ENCODE measurements at places on chromosomes 1 and 21. TPM values are rescaled to one million over a fixed set of nuclear protein-coding genes. Genes with fewer than 3 reads are reported as not detected.
A peak's percentile ranks its signal among the peaks of the same experiment; 100 is the strongest.

DNA sequence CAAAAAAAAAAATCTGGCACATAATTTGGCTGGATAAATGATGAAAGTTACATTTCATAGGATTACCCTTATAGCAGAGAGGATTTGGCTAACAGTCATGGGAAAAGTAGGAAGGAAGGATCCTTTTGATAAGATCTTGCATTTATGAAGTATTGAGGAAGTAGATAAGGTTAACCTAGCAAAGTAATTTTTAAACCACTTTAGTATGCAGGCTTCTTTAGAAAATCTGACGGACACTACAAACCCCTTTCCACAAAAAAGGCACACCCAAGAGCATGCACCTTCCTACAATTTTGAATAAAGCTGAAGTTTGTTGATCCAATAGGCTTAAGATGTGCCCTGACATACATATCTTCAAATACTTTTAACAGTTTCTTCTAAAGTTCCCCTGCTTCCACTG, 275.2 kb downstream of the GRIK1 start:
- H3K4me3 ChIP-seq, result no peak overlapping the region
- no peaks in the 10 kb centered on the region for H3K4me1 ChIP-seq
- no peak for DNase-seq
- H3K27ac ChIP-seq, result no peak overlapping the region

- H3K36me3 ChIP-seq, result no peaks in the 10 kb centered on the region
- H3K27me3 ChIP-seq, result no peaks in the 10 kb centered on the region
- no peak overlapping the region for H3K4me3 ChIP-seq
- H3K4me1 ChIP-seq, result peaks cover 4% of the 10 kb centered on the region
Measured at GRCh38 chr1:108504447-108504846, 54.3 kb downstream of the NBPF6 start.

- H3K36me3 ChIP-seq, result peaks cover 15% of the 10 kb centered on the region
- no peaks in the 10 kb centered on the region for H3K27me3 ChIP-seq
- peak; percentile 79 for DNase-seq
Measured at GRCh38 chr1:31583995-31584868, 7.9 kb downstream of the TINAGL1 start.

GRCh38 chr21:36709030-36709867, 10.3 kb downstream of the SIM2 start:
- peaks cover 61% of the 10 kb centered on the region for H3K4me1 ChIP-seq
- peak; percentile 85 for DNase-seq
- no peaks in the 10 kb centered on the region for H3K36me3 ChIP-seq
- peaks cover 3% of the 10 kb centered on the region for H3K27me3 ChIP-seq
- no peak overlapping the region for H3K4me3 ChIP-seq

- no peaks in the 10 kb centered on the region for H3K4me1 ChIP-seq
- no peak for DNase-seq
- no peak overlapping the region for H3K4me3 ChIP-seq
- no peak overlapping the region for H3K27ac ChIP-seq
- no peaks in the 10 kb centered on the region for H3K27me3 ChIP-seq
Measured at GRCh38 chr1:244067893-244068292, 16.8 kb downstream of the ZBTB18 start.

- H3K36me3 ChIP-seq, result no peaks in the 10 kb centered on the region
- DNase-seq, result no peak
- no peaks in the 10 kb centered on the region for H3K27me3 ChIP-seq
- H3K4me3 ChIP-seq, result no peak overlapping the region
Measured at GRCh38 chr1:203657748-203658134, 31.1 kb downstream of the ATP2B4 start.

DNA sequence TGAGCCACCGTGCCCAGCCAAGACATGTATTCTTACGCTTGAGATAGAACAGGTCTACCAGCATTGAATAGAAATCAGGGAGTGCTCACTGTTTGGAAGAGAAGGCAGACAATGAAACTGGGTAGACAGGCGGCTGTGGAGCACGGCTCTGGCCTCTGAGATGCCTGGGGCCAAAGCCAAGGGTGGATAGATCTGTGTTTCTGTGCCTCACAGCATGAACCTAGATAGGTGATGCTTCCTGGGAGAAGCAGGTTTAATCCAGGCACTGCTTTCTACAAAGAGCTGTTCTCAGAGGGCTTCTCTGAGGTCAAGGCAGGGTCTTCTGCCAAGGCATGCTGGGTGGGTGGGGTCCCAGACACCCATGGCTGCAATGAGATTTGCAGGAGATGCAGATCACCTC, 24.6 kb upstream of the PRSS38 start:
- DNase-seq, result no peak
- H3K27me3 ChIP-seq, result no peaks in the 10 kb centered on the region
- H3K4me1 ChIP-seq, result peaks cover 30% of the 10 kb centered on the region
- no peaks in the 10 kb centered on the region for H3K36me3 ChIP-seq
- H3K27ac ChIP-seq, result no peak overlapping the region

DNA sequence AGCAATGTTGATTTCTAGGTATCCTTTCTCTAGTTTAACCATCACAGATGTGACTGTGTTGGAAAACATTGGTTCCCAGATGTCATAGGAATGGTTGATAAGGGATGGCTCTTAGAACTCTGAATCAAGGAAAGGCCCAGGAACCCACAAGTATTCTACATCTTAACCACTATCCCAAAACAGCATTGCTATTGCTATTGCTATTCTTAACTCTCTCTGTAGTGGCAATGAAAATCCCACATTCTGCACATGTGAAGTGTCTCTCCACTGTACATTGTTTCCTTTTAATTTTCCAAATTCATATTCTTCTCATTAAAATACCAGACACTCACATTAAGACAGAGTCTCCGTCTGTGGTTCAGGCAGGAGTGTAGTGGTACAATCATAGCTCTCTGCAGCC, 420.4 kb upstream of the RUNX1 start:
- no peaks in the 10 kb centered on the region for H3K27me3 ChIP-seq
- DNase-seq, result no peak
- no peaks in the 10 kb centered on the region for H3K36me3 ChIP-seq
- H3K27ac ChIP-seq, result no peak overlapping the region
- no peaks in the 10 kb centered on the region for H3K4me1 ChIP-seq

GRCh38 chr1:1567891-1568291, 6.8 kb downstream of the SSU72 start:
- H3K4me1 ChIP-seq, result peaks cover 37% of the 10 kb centered on the region
- peaks cover 15% of the 10 kb centered on the region for H3K36me3 ChIP-seq
- DNase-seq, result no peak
- H3K4me3 ChIP-seq, result no peak overlapping the region
- no peaks in the 10 kb centered on the region for H3K27me3 ChIP-seq

DNA sequence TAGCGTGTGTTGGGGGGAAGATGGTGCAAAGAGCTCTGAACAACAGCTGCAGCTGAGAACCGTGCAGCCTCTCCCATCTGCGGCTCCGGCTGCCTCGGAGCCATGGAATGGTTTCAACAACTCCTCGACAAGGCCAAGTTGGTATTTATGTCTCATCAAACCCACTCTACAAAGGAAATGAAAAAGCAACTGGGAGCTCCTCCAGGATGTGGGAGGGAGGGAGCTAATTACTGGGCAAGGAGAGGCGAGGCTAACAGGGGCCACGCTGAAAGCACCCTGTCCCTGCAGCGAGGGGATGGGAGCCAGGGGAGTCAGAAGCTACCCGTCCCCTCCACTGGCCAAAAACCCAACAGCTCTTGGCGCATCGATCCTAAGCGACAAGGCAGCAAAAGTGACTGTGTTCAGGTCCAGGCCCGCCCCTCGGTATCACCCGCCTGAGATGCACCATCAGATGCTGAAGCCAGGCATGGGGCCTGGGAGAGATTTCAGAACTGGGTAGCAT, 63.1 kb downstream of the ACOT7 start:
- H3K27me3 ChIP-seq, result no peaks in the 10 kb centered on the region
- no peaks in the 10 kb centered on the region for H3K4me1 ChIP-seq
- no peak overlapping the region for H3K27ac ChIP-seq
- H3K36me3 ChIP-seq, result no peaks in the 10 kb centered on the region
- DNase-seq, result no peak

DNA sequence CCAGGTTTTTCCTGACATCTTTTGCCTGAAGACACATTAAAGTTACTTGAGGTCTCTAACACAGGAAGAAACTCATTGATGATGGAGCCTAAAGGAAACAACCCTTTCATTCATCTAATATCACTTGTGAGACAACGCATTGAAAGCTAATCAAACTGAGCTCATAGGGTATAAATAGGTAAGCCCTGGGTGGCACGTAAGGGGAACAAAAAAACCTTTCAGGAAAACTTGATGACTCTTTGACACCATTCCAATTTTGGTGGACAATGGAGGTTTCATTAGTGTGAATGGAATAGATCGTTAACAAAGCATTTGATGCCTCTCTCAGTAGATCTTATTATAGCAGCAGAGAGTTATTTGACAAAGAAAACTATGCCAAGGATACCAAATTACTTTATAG, 80.7 kb upstream of the DUSP10 start:
- no peak overlapping the region for H3K4me3 ChIP-seq
- DNase-seq, result no peak
- no peaks in the 10 kb centered on the region for H3K27me3 ChIP-seq
- H3K36me3 ChIP-seq, result no peaks in the 10 kb centered on the region
- no peaks in the 10 kb centered on the region for H3K4me1 ChIP-seq

GRCh38 chr1:205701891-205702290, 21.6 kb upstream of the SLC45A3 start:
- H3K4me1 ChIP-seq, result no peaks in the 10 kb centered on the region
- no peak overlapping the region for H3K27ac ChIP-seq
- DNase-seq, result no peak
- H3K27me3 ChIP-seq, result no peaks in the 10 kb centered on the region
- no peaks in the 10 kb centered on the region for H3K36me3 ChIP-seq

- DNase-seq, result no peak
- H3K27me3 ChIP-seq, result no peaks in the 10 kb centered on the region
- no peak overlapping the region for H3K27ac ChIP-seq
- H3K4me1 ChIP-seq, result peaks cover 17% of the 10 kb centered on the region
- H3K4me3 ChIP-seq, result no peak overlapping the region
Measured at GRCh38 chr1:156808186-156809030, 8.2 kb downstream of the SH2D2A start.

GRCh38 chr21:43619856-43620255, 39.4 kb downstream of the HSF2BP start:
- H3K27me3 ChIP-seq, result no peaks in the 10 kb centered on the region
- no peak for DNase-seq
- no peak overlapping the region for H3K27ac ChIP-seq

GRCh38 chr21:39111931-39112550, 71.2 kb downstream of the PSMG1 start:
- no peak overlapping the region for H3K4me3 ChIP-seq
- H3K36me3 ChIP-seq, result no peaks in the 10 kb centered on the region
- no peak overlapping the region for H3K27ac ChIP-seq
- peaks cover 3% of the 10 kb centered on the region for H3K4me1 ChIP-seq
- no peaks in the 10 kb centered on the region for H3K27me3 ChIP-seq

- DNase-seq, result no peak
- no peaks in the 10 kb centered on the region for H3K4me1 ChIP-seq
- H3K27me3 ChIP-seq, result no peaks in the 10 kb centered on the region
- H3K36me3 ChIP-seq, result no peaks in the 10 kb centered on the region
- no peak overlapping the region for H3K27ac ChIP-seq
Measured at GRCh38 chr1:222880587-222880986, 65.7 kb downstream of the DISP1 start.

DNA sequence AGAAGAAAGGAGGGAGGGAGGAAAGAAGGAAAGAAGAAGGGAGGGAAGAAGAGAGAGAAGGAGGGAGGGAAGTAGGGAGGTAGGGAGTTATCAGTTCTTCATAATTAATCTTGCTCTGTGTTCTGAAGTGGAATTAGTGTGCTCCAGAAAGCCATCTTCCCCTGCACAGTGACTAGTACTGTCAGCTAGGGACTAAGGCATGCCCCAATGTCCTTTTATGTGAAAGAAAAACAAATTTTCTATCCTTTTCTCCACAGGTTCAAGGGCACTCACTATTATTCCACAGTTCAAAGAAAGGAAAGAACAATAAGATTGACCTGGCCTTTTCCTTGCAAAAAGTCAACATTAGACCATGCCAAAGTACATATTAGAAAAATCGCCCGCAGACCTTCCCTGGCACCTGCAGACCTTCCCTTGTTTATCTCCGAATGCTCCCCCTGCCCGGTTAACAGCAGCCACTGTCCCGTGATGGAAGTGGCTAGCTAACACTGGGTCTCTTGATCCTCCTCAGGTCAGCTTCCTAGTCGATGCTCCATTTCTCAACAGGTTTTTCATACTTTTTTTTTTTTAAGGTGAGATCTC, 107.2 kb upstream of the EDEM3 start:
- no peak overlapping the region for H3K27ac ChIP-seq
- H3K4me1 ChIP-seq, result no peaks in the 10 kb centered on the region
- no peaks in the 10 kb centered on the region for H3K36me3 ChIP-seq
- H3K27me3 ChIP-seq, result no peaks in the 10 kb centered on the region
- H3K4me3 ChIP-seq, result no peak overlapping the region
- DNase-seq, result no peak

GRCh38 chr1:229905031-229905545, 161.9 kb upstream of the GALNT2 start:
- H3K4me1 ChIP-seq, result no peaks in the 10 kb centered on the region
- no peak overlapping the region for H3K27ac ChIP-seq
- H3K36me3 ChIP-seq, result no peaks in the 10 kb centered on the region

DNA sequence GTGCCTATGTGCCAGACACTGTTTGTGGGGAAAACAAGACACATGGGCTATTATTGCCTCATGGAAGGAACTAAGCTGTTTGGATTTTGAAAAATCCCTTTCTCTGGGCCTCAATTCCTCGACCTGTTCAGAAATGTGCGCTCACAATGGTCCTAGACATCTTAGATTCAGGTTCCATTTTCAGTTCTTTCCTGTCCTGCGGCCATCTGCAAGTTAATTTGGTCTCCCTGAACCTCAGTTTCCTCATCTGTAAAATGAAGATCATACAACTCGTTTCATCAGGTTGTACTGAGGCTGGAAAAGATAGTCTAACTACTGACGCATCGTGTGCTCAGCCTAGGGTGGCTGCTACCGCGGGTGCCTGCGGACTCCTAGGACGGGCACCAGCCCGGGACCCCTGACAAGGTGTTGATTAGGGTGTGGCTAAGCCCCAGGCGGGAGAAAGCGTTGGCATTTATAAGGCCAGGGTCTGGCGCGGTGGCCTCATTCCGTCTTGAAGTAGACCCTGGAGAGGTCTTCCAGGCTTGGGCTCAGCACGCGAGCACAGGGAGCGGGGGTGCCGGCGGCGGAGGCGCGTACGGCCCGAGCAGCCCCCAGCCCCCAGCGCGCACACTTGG, 493 bp upstream of the ELOA start:
- H3K27me3 ChIP-seq, result no peaks in the 10 kb centered on the region
- peak overlapping the region; percentile 92 for H3K27ac ChIP-seq
- no peaks in the 10 kb centered on the region for H3K36me3 ChIP-seq
- peaks cover 24% of the 10 kb centered on the region for H3K4me1 ChIP-seq
- DNase-seq, result no peak
- peak overlapping the region; percentile 81 for H3K4me3 ChIP-seq

- no peak overlapping the region for H3K27ac ChIP-seq
- no peaks in the 10 kb centered on the region for H3K27me3 ChIP-seq
- peaks cover 13% of the 10 kb centered on the region for H3K4me1 ChIP-seq
- H3K4me3 ChIP-seq, result no peak overlapping the region
Measured at GRCh38 chr21:41319273-41319672, 2.7 kb downstream of the FAM3B start.

PLA2G2F gene
- not detected for total RNA-seq

SAMSN1 gene
- 21.4 TPM for total RNA-seq

HES3 gene
- not detected for total RNA-seq

CASQ1 gene
- total RNA-seq, result not detected

FAM72D gene
- total RNA-seq, result not detected

GIPC2 gene
- 3.5 TPM for total RNA-seq

PLEKHN1 gene
- 1.2 TPM for total RNA-seq

KCNT2 gene
- total RNA-seq, result 4.2 TPM

DENND2C gene
- 2.8 TPM for total RNA-seq

IFI44L gene
- 24.2 TPM for total RNA-seq

RGS16 gene
- total RNA-seq, result 27.2 TPM

TMEM9 gene
- total RNA-seq, result 56.5 TPM

LIPI gene
- total RNA-seq, result not detected
